ENCODE measurements at places on chromosomes 11 and 22.

DNA sequence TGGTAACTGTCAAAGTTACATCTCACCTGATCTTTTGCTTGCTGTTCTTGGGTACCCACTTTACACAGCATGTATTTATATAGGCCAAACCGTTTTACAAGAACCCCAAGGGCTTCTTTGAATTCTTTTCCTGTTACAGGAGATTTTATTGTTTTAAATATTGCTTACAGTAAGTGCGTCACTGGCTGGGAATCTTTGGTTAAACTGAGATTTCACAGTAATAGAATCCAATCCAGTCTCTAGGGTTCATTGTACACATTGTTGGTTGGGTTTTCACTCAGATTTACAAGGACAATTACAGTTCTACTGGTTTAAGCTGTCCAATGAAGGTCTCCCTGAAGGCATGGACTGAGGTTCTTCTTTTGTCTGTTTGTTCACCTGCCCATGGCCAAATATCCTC is 171.7 kb downstream of the INSC start:
- no peak for DNase-seq

- DNase-seq, result no peak
Measured at GRCh38 chr11:58286249-58286648, 18.2 kb upstream of the OR10W1 start.

DNA sequence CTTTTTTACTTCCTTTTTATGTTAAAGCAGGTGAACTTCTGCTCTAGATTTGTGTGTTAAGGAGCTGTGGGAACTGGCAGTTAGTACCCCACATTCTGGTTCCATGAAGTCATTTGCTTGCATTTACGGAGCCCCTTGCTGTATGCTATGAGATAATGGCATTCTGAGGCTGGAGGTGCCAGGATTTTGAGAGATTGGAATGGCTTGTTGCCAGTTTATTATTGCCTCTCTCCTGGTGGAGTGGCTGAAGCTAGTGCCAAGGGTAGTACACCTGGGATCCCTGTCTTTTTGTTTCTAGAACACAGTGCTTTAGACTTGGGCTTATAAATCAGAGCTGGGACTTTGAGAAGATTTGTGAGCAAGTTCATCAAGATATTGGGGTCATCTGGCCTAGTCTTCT is 73.8 kb downstream of the STIM1 start:
- no peak for DNase-seq

DNA sequence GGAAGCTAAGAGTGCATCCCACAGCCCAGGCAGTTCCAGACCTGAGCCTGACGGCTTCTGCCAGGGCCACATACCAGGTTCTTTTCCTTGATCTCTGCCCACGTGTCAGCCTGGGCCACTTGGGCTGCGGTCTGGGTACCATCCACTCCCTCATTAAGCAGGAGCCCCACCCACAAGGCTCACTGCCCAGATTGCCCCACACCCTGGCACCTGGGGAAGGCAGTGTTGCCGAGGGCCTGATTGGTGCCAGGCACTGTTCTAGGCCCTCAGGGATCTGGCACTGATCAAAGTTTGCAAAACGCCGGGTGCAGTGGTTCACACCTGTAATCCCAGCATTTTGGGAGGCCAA is 15.4 kb downstream of the GGA1 start:
- no peak for DNase-seq

DNA sequence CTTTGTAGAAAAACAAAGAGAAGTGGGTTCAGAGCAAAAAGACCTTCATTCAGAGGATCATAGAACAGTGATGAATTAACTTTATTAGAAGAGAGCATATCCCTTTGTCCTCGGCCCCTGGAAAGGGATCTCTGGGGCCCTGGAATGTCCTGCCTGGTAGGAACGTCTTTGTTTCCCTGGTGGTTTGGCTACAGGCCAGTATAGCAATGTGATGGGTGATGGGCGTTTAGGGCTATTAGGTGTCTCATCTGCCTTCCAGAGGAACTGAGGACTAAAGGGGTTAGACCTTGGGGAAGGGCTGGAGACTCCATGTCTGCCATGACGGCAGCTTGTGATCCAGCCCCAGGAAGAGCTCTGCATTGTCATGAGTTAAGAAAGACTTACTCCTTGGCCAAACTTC is 9.1 kb downstream of the APOL4 start:
- DNase-seq, result no peak
